Activated CD4-positive, alpha-beta T cell treated with anti-CD3 and anti-CD28 coated beads for 36 hours (primary cell): ENCODE measurements at places on chromosomes 13 and 19.

- no peak for DNase-seq
Measured at GRCh38 chr13:54162069-54162468, 1133.5 kb downstream of the OLFM4 start.

- no peak for DNase-seq
Measured at GRCh38 chr13:80100636-80101035, 240.3 kb downstream of the SPRY2 start.

DNA sequence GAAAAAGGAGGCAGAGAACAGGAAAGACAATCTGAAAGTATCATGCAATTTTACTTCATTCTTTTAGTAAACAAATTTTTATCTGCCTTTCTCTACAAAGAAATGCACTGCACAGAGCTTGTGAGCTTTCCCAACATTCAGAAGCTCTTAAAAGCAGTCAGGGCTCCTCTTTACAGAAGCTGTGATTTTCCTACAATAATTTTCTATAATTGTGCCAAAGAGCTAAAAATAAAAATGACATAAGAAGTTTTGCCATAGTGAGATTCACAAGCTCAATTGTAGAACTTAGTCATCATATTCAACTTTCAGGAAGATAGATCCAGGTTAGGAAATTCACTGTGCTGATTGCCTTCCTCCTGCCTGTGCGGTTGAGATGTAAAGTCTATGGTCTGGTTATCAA lies 341.4 kb downstream of the PCDH9 start:
- no peak for DNase-seq

- peak; percentile 47 for DNase-seq
Measured at GRCh38 chr13:71290963-71291841, 575.8 kb downstream of the DACH1 start.

GRCh38 chr19:30223866-30224688 lies 148.1 kb upstream of the ZNF536 start:
- DNase-seq: no peak
